Activated CD8-positive, alpha-beta T cell treated with anti-CD3 and anti-CD28 coated beads for 36 hours (primary cell): ENCODE measurements at places on chromosomes 7 and 10. TPM values are rescaled to one million over a fixed set of nuclear protein-coding genes. Genes with fewer than 3 reads are reported as not detected.

- DNase-seq: no peak
Measured at GRCh38 chr10:10014846-10015245, 1002.8 kb upstream of the CELF2 start.

DNA sequence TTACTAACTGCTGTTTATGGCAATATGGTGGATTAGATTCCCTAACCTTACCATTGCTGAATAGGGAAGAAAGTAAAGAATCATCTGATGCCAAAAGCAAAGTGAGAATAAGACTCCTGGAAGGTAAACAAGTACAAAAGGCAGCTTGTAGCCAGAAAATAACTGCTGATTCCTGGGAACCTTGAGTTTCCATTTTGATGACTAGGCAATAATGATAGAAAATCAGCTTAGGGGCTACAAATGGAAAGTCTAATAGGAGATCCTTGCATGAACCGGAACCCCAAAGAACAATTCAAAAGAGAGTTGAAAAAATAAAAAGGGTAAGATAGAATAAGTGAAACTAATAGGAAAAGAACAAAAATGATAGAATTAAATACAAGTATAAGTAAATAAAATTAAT lies 316.4 kb downstream of the PHTF2 start:
- no peak for DNase-seq

DNA sequence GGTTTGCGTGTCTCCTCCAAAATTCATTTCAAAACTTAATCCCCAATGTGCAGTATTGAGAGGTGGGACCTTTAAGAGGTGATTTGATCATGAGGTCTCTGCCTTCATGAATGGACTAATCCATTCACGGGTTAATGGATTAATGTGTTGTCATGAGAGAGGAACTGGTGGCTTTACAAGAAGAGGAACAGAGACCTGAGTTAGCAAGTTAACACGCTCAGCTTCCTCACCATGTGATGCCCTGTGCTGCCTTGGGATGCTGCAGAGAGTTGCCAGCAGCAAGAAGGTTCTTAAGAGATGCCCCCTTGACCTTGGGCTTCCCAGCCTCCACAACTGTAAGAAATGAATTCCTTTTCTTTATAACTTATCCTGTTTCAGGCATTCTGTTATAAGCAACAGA lies 3.7 kb upstream of the TCTN3 start:
- DNase-seq: no peak

Gene SAMD9
- total RNA-seq: 13.6 TPM

- DNase-seq: peak; percentile 10
Measured at GRCh38 chr7:142939226-142939910, at the start of gene LLCFC1. Gene LLCFC1, plus strand, starts transcription at chr7:142939484. Its CDS starts 138 bp downstream, at chr7:142939622.

Gene POLR2J2
- 13.8 TPM for total RNA-seq

- no peak for DNase-seq
Measured at GRCh38 chr7:723541-723940, 3.0 kb upstream of the DNAAF5 start.

GRCh38 chr10:69065406-69066361 lies 22.2 kb upstream of the SRGN start:
- peak; percentile 63 for DNase-seq
